Gastroesophageal sphincter (tissue), 4 donors: ENCODE measurements at places on chromosomes 5 and 9.
A peak's percentile ranks its signal among the peaks of the same experiment; 100 is the strongest.

GRCh38 chr9:73056245-73056644 is 95.4 kb upstream of the ANXA1 start:
- no peak for ATAC-seq

DNA sequence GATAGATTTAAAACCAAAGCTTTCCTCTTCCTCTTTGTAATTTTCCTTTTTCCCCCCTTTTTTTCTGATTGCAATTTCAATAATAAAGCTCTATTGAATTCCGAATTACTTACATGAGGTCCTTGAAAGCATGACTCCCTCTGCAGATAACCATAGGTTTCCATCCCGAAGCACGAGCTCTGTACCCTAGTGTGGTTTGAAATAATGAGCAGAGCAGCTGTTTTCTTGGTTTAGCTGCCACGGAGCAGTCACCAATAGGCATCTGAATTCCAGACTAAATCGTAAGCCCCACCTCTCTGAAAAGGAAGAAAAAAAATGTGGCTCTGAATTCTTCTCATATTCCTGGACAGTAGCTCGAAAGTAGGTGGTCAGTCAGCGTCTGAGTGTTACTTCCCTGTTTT is 18.5 kb upstream of the GNE start:
- ATAC-seq = peak; percentile 36

DNA sequence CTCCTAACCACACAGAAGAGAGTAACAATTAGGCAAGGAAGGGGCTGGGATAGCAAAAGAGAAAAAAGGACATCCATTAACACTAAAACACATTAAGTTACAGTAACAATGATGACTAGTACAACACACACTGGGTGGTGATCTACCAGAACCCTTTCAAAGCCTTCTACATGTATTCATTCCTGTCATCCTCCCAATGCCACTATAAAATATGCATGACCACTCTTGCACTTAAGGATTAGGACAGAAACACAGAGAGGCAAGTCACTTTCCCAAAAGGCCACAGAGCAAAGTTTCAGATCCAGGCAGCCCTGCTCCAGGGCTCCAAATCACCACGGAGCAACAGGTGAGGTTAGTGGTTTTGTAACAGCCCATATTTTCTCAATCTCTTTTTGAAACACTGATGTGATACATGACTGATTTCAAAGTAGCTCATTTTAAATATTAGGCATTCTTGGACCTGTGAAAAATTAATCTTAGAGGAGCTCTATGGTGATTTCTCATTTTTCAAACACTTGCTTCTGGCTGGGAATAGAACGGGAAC is 86.7 kb downstream of the AUH start:
- ATAC-seq = no peak

DNA sequence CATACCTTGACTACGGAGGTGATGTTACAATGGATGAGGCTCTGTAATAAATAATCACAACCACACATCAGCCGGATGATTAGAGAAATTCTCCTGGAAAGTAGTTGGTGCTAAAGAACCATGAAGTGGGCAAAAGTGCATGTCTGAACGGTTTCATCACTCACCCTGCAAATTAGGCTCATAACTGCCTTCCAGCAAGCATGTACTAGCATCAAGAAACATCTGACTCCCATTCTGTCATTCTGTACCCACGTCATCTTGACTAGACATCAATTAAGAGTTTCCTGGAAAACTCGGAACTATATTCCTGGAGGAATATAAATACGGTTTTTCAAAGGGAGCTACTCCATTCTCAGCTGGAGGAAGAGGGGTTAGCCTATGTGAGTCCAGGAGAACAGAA is 52.2 kb downstream of the HSD17B3 start:
- no peak for ATAC-seq

DNA sequence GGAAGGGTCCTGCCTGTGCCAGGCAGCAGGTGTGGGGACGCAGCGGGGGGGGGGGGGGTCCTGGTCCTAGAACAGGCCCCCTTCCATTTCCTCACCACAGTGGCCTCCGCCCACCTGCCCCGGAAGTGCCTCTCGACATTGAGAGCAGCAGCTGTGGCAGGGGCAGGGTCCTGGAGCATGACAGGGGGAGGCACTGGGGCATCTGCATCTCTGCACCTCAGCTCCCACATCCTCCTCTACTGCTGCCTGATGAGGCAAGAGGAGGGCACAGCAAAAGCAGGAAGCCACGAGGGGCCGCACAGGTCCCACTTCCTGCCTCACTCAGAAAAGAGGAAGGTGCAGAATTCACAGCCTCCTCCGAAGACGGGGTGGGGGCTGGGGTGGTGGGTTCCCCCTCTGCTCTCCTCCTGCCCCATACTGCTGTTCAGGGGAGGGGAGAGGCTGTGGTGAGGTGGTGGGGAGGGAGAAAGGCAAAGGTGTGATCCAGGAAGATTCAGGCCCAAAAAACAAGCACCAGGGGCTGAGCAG is 14.8 kb downstream of the AKNA start:
- peak; percentile 58 for ATAC-seq

GRCh38 chr5:72523960-72524582 is 16.9 kb upstream of the ZNF366 start:
- ATAC-seq = peak; percentile 68

- no peak for ATAC-seq
Observed at GRCh38 chr5:98516701-98517100, 256.8 kb upstream of the RGMB start.

- no peak for ATAC-seq
Observed at GRCh38 chr9:124285490-124285889, 27.7 kb downstream of the NEK6 start.

- no peak for ATAC-seq
Observed at GRCh38 chr9:112726428-112726827, 8.5 kb upstream of the INIP start.

GRCh38 chr9:92738661-92739081 is 26.0 kb downstream of the BICD2 start:
- no peak for ATAC-seq

GRCh38 chr5:97010606-97011005 is 74.7 kb downstream of the LNPEP start:
- ATAC-seq = no peak

DNA sequence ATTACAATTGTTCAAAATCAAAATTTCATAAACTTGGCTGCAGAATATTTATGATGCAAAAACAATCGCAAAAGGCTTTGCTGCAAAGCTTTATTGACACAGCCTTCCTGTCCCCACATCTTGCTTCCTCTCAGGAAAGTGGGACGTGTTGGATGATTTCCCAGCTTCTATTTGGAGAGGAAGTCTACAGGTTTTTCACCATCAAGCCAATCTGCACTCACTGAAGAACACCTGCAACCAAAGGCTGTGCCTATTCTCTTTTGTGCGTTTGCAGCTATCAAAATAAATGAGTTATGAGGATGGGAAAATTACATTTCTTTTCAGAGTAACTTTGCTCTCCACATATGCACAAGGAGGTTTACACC is 214.4 kb downstream of the PLK2 start:
- no peak for ATAC-seq

GRCh38 chr5:34923694-34924461 is 5.5 kb upstream of the DNAJC21 start:
- ATAC-seq = no peak

GRCh38 chr9:123382653-123383511 is 26.9 kb downstream of the CRB2 start:
- no peak for ATAC-seq

- no peak for ATAC-seq
Observed at GRCh38 chr5:103744159-103744558, 181.6 kb upstream of the NUDT12 start.

DNA sequence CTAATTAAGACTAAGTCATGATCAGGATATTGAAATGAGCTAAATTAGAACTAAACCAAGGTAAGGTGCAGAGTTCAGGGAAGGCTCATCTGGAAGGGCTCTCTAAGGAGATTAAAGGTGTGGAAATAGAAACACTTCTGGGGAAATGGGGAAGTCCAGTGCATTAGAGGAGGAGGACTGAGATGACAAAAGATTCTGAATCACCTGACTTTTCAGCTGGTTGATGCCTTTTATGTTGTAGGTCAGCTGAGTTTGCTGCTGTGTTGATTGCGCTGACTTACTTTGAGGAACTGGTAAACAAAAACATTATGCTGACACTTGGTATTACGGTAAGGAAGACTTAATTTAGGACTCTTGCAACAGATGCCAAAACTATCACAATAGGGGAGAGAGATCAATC is 23.8 kb downstream of the IFNA5 start:
- ATAC-seq = no peak

DNA sequence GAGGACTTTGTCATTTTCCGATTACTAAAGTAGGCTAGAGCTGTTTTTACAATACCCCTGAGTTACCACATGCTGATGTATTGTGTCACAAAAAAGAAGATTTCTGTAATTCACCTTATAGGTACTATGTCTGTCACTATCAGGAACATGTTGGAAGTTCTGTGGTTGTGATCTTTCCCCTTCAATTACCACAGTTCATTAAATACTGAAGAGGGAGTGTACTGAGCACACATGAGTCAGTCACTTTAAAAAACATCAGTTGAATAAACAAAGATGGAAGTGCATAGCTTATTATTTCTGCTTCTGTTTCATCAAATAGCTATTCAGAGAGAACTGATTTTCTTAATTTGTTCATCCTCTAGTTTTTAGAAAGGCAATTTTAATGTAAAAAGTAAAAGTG is 31.7 kb downstream of the AP3S1 start:
- ATAC-seq = no peak

DNA sequence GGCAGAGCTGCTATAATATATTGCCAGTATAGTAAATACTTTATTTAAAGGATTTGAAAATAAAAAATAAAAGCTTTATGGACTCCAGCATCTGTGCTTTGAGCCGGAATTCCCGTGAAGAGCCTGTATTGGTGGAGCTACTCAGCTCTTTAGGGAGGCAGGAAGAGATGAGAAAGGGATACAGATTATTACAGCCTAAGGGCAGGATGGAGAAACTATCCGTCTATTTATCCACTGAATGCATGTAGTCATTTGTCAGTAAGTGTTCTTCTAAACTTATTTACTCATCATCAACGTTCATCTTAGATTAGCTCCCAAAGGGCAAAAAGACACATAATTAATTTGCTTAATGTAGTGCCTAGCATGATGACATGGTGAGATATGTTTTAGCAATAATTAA is 48.4 kb downstream of the SLC1A1 start:
- no peak for ATAC-seq
